ENCODE measurements at places on chromosomes 1 and 21.
A peak's percentile ranks its signal among the peaks of the same experiment; 100 is the strongest.

- no peak for DNase-seq
Observed at GRCh38 chr1:201344206-201345080, 33.0 kb downstream of the TNNT2 start.

GRCh38 chr21:29098156-29098555 lies 24.7 kb upstream of the CCT8 start:
- DNase-seq: no peak

GRCh38 chr1:2583331-2583791 lies 3.2 kb upstream of the PRXL2B start:
- no peak for DNase-seq

- no peak for DNase-seq
Observed at GRCh38 chr1:244963231-244963826, 99.0 kb upstream of the HNRNPU start.

GRCh38 chr1:65197636-65198035 lies 49.6 kb downstream of the AK4 start:
- no peak for DNase-seq

DNA sequence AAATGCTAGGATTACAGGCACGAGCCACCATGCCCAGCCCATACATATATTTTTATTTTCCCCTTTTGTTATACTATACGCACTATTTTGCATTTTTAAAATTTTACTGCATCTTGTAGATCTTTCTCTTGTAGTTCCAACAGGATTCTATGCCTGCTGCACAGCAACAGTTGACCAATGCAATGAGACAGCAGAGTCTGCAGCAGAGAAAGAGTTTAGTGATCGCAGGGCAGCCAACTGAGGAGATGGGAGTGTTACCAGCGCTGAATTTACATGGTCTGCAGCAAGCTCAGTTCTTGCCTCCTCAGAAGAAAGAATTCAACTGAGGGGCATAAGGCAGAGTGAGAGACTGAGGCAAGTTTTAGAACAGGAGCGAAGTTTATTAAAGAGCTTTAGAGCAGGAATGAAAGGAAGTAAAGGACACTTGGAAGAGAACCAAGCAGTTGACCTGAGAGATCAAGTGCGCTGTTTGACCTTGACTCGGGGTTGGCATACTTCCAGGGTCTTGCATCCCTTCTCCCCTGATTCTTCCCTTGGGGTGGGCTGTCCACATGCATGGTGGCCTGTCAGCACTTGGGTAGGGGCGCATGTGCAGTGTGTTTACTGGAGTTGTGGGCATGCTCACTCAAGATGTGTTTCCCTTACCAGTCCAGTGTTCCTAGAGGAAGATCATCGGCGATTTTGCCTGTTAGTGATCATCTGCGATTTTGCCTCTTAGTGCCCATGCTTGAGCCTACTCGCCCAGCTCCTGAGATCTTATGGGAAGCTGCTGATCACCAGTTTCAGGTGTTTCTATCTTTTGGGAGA lies 4.1 kb upstream of the MTOR start:
- DNase-seq: no peak

DNA sequence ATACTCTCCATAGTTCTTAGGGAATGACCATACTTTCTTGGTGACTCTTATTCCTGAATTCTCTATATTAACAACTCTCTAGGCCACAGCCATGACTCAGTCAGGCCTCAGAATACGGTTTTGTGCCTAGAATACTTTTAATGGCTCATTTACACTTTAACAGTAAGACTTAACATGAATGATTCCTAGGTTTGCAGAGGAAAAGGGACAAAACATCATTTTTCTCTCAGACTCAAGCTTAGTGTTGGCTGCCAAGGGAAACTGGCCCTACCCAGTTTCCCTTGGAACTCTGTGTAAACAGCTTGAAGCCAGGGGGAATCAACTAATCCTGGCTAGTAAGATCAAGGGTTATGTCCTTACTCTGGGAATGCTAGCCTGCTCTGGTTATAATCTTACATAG lies 164.9 kb upstream of the PKN2 start:
- DNase-seq: no peak

DNA sequence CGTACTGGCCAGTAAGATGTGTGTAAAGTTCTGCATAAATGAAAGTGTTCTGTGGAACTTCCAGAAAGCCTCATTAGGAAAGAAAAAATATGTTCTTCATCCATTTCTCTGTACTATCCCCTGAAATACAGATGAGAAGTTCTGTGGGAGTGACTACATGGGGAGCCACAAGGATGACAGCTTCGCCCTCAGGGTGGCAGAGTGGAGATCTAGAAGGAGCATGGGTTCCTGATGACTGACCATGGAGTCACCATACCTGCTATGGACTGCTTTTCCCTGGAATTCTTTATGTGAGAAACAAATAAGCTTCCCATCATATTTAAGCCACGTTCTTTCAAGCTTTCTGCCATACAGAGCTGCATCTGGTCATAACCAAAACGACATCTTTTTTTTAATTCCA lies 113.9 kb upstream of the RGS1 start:
- DNase-seq: no peak

GRCh38 chr1:118202076-118202608 lies 17.1 kb upstream of the SPAG17 start:
- no peak for DNase-seq

- no peak for DNase-seq
Observed at GRCh38 chr1:201481004-201481380, 12.0 kb upstream of the PHLDA3 start.

GRCh38 chr1:170010443-170010842 lies 64.1 kb downstream of the KIFAP3 start:
- DNase-seq: peak; percentile 41

GRCh38 chr1:231236208-231236591 lies 4.8 kb upstream of the GNPAT start:
- no peak for DNase-seq
